ENCODE measurements at places on chromosomes 3 and 15.

DNA sequence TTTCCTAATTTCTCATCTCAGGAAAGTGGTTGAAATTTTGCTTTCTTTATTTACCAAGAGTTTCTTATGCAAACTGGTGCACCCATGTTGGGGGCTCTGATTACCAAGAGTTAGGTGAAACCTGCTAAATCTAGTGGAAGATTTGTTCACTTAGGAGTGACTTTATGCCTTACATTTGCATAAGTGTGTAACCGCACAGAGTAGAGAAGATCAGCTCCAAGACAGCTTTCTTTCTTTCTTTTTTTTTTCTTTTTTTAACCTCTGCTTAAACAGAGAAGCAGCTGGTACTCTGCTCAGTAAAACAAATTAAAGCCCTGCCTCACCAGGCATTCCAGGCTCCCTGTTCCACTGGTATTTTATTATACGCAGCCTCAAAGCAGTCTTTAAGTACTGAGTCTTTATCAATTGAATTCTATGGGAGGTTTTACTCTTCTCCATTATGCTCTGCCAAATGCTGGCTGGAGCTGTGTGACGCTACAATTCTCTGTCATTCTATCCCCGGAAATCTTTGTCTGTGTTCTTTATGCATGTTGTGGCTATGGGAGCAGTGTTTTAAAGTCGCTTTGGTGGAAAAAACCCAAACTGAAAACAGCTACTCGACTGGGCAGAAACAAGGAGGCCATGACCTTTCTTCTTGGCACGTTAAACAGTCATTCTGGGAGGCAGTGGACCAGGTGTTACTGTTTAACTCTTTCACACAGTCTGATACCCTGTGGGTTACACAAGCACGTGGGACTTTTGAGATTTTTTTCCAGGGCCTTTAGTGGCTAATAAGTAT lies 55.2 kb upstream of the GBE1 start:
- peak; percentile 44 for DNase-seq

DNA sequence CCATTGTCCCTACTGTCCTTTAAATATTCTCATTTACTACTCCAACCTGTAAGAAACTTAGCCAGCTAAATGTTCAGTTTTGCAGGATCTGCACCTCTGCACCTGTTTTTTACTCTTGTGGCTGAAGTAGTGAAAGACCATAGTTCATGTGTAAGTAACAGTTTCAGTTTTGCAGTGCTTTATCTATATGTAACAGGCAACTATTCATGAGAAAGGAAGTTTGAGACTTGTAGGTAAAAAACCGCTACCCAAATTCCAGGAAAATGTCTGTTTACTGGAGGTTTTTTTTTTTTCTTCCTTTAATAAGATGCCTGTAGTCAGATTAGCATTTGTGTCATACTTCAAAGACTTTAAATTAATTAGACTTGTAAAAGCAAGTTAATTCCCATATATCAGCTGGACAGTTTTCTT lies 25.4 kb upstream of the MBNL1 start:
- no peak for DNase-seq

GRCh38 chr15:70825841-70826240 lies 28.1 kb downstream of the LARP6 start:
- DNase-seq: no peak

DNA sequence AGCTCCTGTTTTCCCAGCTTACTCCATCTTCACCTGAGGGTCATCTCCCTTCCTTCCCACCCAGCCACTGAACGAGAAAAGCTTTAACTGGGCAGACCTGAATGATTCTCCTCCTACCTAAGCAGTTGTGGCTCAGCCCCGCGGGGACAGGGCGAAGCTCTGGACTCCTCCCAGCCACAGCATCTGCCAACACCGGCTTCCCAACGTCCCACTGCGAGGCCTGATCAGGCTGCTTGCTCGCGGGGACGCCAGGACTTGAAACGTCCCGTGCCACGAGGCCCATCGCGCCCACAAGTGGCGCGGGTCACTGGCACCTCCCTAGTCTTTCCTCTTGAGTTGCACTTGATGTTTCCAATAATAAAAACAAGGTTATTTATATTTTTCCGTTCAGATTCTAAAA lies at the start of gene SPATA16:
TSS of gene SPATA16 (minus strand) at position 250 of the 400 bp plus-strand sequence. CDS start 23,504 bp downstream, outside the sequence.
- no peak for DNase-seq
